ENCODE measurements at places on chromosomes 6 and 20. TPM values are rescaled to one million over a fixed set of nuclear protein-coding genes. Genes with fewer than 3 reads are reported as not detected.
A peak's percentile ranks its signal among the peaks of the same experiment; 100 is the strongest.

GRCh38 chr6:159217595-159218275 is 48.5 kb downstream of the FNDC1 start:
- peak; percentile 3 for DNase-seq

- no peak for DNase-seq
Observed at GRCh38 chr20:23145281-23145700, 59.2 kb upstream of the CD93 start.

The LY6G5C gene
- 2.7 TPM for polyA plus RNA-seq

DNA sequence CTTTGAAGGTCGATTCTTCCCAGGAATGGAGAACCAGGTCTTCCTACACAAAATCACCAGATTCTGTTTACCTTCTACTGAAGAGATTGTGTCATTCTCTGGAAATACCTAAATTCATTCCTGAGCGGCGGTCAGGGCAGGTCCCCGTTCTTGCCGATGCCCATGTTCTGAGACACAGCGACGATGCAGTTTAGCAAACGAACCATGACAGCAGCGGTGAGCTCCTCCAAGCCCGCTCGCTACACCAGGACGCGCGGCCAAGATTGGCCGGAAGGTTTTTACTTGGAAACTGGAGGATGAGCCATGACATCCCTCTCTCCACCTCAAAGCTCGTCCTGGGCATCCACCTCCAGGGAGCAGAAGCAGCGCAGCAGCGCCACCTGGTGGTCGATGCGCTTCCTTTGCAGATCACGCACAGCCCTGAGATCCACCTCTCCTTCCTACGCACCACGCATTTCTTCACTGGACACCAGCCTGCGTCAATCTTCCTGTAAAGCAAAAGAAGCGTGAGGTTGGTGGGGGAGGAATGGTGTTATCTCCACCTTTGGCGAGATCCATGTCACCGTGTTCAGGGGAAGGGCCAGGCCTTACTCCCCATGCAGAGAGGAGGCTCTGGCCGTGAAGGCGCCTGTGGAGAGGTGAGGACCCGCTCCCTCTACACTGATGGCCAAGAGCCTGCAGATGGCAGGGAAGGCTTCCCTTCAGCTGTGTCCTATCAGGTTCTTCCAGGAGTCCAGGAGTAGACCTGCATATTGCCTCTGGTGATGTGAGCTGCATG is 9.9 kb upstream of the HLA-B start:
- peak; percentile 74 for DNase-seq

DNA sequence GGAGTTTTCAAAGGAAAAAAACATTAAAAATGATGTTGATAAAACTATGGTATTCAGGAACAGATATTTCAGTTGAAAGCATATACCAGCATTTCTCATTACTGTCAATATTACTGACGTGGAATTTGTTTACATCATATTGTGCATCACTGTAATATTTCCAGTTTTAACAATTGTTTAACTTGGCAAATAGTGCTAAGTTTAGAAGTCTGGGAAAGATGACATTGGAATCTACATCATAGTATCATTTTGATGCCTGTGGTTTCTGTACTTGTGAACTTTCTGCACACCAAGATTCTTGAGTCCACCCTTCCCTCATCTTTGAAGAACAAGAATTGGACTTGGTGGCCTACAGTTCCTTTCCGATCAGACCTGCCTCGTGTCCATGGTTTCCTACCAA is 98.1 kb downstream of the RALGAPA2 start:
- DNase-seq: no peak

The HAO1 gene
- not detected for polyA plus RNA-seq

- DNase-seq: no peak
Observed at GRCh38 chr6:126945812-126946360, 172.6 kb upstream of the RSPO3 start.

GRCh38 chr20:52457826-52458225 is 266.2 kb upstream of the ZFP64 start:
- DNase-seq: no peak

DNA sequence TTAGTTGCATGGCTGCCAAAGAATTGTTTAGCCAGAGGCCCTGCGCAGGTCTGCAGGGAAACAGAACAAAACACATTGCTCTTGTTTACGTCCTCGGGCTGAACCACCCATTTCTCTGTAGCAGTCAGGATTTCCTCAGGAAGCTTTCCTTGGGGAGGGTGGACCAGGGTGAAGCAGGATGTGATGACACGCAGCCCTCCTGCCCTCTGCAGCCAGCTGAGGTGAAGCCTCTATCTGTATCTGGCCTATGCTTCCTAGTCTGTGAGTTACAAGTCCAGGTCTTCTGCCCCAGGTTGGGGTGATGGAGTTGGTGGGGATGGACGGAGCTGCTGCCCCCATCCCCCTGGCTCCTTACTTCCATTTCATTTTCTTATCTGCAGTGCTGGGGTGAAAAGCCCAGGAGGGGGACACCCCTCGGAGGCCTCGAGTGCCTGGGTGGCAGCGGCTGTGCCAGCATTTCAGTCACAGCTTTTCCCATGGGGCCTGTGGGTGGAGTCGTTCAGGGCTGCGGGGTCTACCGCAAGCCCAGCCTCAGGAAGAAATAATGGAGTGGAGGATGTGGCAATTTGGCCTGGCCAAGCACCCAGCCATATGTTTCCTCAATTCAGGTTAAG is 24.9 kb downstream of the SASH1 start:
- peak; percentile 38 for DNase-seq

The CPXM1 gene
- 9.0 TPM for polyA plus RNA-seq

The LAMA4 gene
- polyA plus RNA-seq: 231 TPM

DNA sequence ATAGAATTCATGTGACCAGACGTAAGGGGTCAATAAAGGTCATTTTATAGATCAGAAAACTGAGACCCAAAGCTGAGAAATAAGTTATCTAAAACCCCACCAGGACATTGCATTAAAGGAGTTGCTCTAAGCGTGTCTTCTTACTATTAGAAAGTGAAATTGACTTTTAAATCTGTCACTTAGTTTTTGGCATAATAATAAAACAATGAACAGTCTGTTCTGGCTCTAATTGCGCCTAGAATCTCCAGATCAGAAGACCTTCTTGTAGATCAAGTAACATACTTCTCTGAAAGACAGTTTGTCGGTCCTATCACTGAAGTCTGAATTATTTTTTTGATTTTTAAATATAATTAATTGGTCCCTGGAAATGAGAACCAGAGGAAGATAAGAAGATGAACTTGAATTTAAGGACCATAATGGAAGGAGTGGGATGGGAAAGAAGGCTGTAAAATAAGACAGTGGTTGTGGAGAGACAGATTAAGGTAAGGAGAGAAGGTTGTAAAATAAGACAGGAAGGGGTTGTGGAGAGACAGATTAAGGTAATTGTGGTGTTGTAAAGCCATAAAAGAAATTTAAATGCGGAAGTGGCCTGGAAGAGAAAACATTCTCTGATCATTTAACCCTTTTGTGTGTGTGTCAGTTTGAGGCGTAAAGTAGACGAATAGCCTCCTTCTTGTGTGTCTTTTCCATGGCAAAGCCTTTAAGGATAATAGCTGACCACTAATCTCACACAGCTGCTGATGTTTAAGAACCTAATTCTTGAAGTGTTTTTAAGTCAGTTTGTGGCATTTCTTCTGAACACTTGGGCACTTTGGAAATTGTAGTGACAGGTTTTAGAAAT is 20.1 kb downstream of the TOP1 start:
- no peak for DNase-seq

The GSTA2 gene
- not detected for polyA plus RNA-seq

DNA sequence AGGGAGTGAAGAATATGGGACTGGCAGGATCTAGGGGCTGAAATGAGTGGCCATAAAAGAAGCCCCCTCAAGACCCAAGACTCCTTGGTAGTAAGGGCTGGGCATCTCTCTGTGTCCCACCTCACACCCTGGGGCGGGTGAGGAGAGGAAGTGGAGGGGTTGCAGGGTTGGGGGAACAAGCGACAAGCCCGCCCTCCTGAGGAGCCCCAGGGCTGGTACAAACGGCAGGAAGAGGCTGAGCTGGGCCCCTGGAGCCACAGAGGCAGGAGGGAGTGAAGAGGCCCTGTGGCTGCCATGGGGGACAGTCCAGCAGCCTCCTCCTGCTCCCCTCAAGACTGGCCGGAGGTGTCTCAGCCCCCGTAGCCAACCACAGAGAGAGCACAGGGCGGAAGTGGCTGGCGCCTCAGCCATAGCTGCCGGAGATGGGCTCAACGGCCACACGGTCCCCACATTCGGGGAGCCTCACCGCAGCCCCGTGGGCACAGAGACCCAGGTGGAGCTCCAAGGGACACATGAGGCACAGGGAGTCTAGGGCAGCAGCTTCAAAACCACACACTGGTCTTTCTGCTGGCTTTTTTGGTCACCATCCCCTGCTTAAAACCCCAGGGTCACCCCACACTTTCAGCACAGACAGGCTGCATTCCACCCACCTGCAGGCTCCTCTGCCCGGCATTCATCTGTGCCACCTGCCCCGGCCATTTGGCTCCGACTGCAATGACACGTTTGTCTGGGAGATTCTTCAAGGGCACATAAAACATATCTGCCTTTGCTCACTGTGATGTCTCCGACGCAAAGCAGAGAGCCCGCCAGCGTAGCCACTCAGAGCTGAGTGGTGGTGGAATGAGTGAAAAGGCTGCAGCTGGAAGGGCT is 524 bp downstream of the C20orf203 start:
- no peak for DNase-seq

- DNase-seq: no peak
Observed at GRCh38 chr20:37948956-37949355, 46.0 kb downstream of the VSTM2L start.

The CLIC5 gene
- polyA plus RNA-seq: not detected

DNA sequence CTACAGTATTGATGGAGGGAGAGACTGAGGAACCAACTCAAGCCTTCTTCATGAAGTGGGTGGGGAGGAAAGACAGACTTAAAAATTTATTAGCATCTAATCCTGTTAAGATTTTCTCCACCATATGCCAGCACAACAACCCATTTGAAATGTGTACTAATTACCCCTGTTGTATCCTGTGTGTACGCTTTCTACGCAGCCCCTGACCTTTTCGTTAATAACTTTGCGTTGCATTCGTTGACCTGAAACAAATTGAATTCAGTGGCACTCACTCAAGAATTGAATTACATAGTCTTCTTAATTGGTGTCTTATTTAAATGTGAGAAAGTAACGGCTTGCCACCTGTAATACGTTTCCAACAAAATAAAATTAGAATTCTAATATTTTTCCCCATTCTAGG is 113.9 kb downstream of the LINC00237 start:
- no peak for DNase-seq

The ULBP2 gene
- 7.9 TPM for polyA plus RNA-seq

DNA sequence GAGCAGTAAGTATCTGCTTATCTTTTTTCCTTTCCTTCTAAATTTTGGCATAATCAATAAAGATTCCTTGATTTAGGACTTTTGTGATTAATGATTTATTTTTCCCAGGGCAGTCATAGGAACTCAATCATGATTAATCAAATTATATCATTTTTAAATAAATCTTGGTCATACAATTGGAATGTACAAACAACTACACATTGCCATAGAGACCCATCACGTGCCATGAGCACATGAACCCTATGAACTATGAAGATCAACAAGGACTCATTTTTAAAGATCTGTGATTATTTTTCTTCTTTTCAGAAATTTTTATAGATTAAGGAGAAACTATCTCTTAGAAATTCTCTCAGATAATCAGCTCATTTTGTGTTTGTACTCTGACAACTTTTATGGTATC is 622.4 kb downstream of the BCKDHB start:
- no peak for DNase-seq
